ENCODE measurements at places on chromosomes 12 and 14.

DNA sequence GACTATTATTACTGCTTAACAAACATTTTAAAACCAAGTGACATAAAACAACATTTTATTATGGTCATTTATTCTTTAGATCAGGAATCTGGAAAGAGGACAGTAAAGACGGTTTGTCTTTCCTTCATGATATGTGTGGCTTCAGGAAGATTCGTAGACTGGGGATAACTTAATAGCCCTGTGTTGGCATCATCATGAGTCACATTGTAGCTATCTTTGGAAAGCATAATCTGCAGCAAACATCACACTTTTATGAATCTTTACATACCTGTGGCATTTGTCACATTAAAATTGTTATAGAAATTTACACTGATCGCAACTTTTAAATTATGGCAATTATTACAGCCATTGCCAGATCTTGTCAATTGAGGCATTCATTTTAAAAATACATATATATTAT, 397.1 kb downstream of the NOVA1 start:
- no peak for DNase-seq

DNA sequence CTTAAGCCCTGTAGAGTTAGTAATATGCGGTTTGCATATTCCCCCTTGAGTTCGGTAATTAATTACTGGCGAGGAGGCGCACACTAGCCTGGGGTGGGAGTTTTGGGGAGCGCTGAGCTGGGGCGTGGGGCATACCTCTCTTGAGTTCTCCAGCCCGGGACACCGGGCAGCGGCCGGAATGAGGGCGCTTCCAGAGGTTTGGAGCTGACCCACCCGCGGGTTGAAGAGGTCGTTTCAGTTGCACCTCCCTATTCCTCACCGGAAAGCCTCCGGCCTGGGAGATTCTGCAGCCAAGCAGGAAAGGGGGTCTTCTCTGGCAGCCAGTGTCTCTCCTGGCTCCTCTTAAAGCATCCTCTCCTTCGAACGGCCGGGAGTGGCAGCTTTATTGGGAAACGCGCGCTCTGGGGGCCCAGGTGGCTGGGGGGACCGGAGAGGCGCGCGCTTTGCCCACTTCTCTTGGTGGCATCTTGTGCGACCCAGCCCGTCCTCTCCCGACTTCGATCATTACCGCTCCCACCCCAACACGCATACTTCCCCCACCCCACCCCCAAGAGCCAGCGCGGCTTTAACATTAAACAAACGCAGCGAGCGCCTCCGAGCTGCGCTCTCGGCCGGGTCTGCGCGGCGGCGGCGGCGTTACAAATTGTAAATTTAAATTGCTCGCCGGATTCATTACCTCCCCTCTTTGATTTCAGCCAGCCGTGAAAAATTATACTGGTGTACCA, 3.9 kb upstream of the LHX5 start:
- DNase-seq, result no peak

- no peak for DNase-seq
Measured at GRCh38 chr14:63972323-63972932, 119.6 kb downstream of the SYNE2 start.

DNA sequence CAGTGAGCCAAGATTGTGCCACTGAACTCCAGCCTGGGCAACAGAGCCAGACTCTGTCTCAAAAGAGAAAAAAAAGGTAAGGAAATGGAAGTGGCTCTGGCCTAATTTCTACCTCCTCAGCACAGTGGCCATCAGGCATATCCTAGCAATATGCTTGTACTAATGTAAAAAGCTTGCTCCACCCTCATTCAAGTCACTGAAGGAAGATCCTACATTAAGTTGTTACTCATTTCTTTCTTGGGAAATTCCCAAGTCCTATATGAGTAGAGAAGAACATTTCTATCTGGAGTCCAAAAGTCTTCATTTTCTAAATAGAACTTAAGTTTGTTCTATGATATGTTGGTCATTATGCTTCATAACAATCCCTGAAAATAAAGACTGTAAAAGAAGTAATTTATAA, 67.3 kb upstream of the HOXC13 start:
- DNase-seq, result no peak

- DNase-seq, result no peak
Measured at GRCh38 chr12:45582986-45583659, 146.4 kb upstream of the ARID2 start.

DNA sequence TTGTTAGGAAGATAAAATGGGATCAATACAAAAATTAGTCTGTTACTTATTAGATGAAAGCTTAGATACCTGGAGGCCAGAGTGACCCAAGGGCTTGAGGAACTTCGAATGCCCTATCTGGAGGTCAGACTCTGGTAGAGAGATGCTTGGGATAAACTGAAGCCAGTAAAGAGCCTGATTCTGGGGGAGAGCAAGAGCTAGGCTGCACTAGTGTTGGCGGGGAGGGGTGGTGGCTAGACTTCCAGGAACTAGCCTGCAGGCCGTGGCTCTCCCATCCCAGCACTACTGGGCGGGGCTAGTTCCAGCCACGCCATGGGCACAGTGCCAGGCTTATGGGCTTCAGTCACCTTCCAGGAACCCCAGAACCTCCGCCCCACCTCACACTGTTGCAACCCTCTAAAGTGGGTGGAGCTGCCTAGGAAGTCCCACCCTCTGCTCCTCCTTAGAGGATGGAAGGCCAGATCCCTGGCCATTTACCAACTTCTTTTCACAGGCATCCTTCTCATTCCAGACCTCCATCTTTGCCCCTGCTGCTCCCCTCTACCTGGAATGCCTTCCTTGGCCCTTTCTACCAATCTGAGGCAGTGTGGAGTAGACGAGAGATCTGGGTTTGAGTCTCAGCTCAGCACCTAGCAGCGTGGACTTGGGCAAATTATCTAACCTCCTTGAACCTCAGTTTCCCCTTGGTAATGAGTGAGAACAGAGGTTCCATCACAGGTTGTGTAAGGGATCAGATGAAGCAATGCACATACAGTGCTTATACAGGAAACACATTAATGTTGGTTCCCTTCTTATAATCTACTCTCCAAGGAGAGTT, 6.3 kb upstream of the NFE2 start:
- DNase-seq, result peak; percentile 97

- no peak for DNase-seq
Measured at GRCh38 chr14:58364316-58364715, 31.4 kb upstream of the TOMM20L start.

- DNase-seq, result peak; percentile 100
Measured at GRCh38 chr14:65356327-65356836, 56.1 kb upstream of the FUT8 start.

DNA sequence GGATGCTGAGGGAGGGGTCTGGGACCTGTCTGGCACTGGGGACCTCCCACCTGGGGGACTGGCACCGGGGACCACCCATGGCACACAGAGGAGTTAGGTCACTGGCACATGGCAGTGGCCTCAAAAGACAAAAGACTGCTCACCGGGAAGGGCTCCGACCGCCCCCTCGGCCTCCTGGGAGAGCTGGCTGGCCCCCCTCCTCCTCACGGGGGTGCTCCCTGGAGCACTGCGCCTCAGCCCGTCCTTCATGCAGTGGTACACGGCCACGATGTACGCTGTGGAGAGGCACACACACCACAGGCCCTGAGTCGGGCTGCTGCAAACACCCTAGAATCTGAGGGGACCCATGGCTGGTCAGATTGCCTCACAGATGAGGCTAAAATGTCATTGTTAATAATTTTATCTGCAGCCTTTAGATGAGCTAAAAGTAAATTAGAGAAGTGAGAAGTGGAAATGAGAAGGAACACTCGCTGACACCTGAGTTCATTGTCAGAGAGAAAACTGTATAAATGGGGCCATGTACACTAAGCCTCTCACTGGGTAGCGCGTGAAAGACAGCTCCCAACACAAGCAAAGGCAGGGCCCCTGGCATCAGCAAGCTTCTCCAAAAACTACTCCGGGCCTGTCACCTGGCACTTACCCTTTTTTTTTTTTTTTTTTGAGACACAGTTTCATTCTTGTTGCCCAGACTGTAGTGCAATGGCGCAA, 14.1 kb downstream of the P2RX2 start:
- DNase-seq, result no peak

GRCh38 chr14:52080808-52081755, 12.2 kb upstream of the NID2 start:
- peak; percentile 82 for DNase-seq

- no peak for DNase-seq
Measured at GRCh38 chr12:41367726-41368405, 179.7 kb downstream of the PDZRN4 start.

GRCh38 chr14:22531451-22532344, 57.3 kb downstream of the DAD1 start:
- no peak for DNase-seq

DNA sequence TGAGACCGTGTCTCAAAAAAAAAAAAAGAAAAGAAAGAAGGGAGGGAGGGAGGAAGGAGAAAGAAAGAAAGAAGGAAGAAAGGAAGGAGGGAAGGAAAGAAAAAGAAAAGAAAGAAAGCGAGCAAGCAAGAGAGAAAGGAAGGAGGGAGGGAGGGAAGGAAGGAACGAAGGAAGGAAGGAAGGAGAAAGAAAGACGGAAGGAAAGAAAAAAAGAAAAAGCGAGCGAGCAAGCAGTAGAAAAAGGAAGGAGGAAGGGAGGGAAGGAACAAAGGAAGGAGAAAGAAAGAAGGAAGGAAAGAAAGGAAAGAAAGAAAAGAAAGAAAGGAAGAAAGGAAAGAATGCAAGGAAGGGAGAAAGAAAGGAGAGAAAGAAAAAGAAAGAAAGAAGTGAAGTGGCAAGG, 504.0 kb downstream of the GLT1D1 start:
- no peak for DNase-seq

DNA sequence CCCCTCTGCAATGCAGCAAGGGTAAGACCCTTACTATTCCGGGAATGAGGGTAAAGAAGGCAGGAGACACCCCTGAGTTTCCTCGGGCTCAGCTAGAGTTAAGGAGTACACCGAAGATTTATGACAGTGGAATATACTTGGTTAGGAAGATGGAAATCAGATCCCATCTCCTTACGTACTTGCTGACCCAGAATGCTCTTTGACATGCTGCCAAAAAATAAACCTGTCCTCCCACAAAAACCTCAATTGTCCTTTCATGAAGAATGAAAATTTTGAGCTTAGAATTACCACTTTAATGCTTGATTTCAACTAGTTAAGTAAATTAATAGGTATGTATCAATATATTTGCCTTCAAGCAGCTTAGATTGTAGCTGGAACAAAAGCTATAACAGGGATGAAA, 99.5 kb downstream of the PRIMA1 start:
- DNase-seq, result no peak

- DNase-seq, result no peak
Measured at GRCh38 chr12:123030686-123031085, 50.2 kb downstream of the ARL6IP4 start.

DNA sequence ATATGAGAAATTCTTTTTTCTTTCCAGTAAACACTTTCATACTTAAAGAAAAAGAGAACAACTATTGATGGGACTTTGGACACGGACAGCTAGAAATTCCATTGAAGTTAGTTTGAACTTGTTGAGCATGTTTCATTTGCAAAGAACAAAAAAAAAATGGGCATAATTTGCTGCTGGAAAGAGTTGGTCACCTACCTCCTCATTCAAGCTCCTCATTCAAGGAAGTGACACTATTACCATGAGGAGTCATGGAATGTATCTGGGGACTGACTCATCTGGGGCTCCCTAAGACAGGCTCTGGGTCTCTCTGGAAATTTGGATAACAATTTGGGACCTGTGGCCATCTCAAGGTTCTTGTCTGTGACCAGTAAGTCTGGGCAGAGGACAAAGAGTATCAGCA, 50.4 kb downstream of the KICS2 start:
- peak; percentile 20 for DNase-seq

- DNase-seq, result no peak
Measured at GRCh38 chr14:33464254-33464962, 486.5 kb downstream of the EGLN3 start.

GRCh38 chr14:88069677-88070076, 64.7 kb downstream of the GPR65 start:
- no peak for DNase-seq

GRCh38 chr14:71290301-71290700, 383.0 kb downstream of the PCNX1 start:
- no peak for DNase-seq

DNA sequence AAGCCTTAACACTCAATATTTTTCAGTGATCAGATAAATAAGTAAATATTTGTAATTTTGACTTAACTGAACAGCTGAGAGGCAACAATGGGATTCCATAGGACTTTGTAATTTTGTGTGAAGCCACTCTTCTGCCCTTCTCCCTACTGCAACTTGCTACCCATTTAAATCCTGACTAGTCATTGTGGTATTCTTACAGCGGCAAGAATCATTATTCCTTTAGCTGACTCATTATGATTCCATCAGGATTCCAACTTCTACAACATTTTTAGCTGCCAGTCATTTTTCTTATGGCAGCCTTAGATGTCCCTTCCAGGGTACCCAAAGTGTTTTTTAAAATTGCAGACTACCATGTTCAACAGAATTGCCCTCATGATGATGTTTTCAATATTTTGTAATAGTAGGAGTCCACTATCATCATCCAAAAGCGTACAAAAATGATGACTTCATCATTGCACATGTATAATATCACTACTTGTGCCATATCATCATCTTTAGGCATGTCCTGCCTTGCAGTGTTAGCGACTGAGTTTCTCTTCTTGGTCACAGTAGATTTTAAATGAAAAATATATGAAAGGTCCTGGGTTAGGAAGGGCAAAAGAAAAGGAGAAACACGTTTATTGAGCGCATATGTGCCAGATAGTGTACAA, 5.1 kb upstream of the MAGOHB start:
- DNase-seq, result peak; percentile 76

DNA sequence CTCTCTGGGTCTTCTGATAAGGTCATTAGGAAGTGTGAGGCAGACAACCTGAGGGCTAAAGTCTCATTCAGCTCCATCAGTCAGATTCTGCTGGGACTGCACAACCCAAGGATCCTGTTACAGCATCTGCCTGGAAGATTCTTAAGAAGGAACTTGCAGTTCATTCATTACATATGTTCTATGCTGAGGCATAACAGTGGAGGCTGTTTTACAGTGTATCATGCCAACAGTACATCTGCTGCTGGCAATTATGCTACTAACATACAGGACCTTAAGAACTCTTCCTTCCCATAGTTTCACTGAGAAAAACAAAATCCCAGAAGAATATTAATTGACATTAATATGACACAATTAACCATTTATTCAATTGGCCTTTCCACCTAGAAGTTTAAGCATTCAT, 968.6 kb downstream of the DIO2 start:
- no peak for DNase-seq

GRCh38 chr12:27280412-27280811, 36.3 kb downstream of the STK38L start:
- no peak for DNase-seq

DNA sequence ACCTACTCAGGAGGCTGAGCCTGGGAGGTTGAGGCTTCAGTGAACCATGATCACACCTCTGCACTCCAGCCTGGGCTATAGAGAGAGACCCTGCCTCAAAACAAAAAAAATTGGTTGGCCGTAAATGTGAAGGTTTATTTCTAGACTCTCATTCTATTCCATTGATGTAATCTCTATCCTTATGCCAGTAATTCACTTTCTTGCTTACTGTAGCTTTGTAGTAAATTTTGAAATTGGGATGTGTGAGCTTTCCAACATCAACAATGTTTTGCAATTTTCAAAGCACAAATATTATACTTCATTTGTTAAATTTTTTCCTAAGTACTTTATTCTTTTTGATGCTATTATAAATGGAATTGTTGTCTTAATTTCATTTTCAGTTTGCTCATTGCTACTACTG, 24.6 kb downstream of the LIN52 start:
- no peak for DNase-seq

All from PC-9 (cell line).